ENCODE measurements at places on chromosomes 4 and X.

- DNase-seq: no peak
Observed at GRCh38 chrX:125340490-125340889, 20.8 kb downstream of the TEX13C start.

DNA sequence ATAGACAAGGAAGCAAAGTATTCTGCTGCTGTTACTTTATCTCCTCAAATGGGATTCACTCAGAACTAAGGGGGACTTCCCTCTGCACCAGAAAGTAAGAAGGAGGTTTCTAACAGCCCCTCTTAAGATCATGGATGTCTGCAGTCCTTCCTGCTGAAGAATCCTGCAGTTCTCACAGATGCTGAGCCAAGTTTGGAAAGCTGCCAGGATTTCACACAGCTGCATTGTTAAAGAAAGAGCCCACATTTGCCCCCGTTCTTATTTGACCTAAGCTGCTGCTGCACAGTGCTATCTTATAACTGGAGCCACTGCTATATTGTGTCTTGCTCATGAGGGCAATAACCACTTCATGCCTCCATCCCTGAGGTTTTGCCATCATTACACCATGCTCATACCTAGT, 81.1 kb downstream of the FAAH2 start:
- no peak for DNase-seq

- no peak for DNase-seq
Observed at GRCh38 chr4:8640816-8641215, 48.3 kb downstream of the CPZ start.

- no peak for DNase-seq
Observed at GRCh38 chr4:149741186-149741831, 74.3 kb downstream of the IQCM start.

- no peak for DNase-seq
Observed at GRCh38 chr4:73839715-73840114, 3.2 kb downstream of the CXCL6 start.

- no peak for DNase-seq
Observed at GRCh38 chrX:107669885-107670628, 41.7 kb downstream of the PRPS1 start.

GRCh38 chr4:70280567-70280966, 38.2 kb downstream of the CSN3 start:
- no peak for DNase-seq

GRCh38 chr4:12635629-12636028, 848.5 kb downstream of the RAB28 start:
- no peak for DNase-seq

DNA sequence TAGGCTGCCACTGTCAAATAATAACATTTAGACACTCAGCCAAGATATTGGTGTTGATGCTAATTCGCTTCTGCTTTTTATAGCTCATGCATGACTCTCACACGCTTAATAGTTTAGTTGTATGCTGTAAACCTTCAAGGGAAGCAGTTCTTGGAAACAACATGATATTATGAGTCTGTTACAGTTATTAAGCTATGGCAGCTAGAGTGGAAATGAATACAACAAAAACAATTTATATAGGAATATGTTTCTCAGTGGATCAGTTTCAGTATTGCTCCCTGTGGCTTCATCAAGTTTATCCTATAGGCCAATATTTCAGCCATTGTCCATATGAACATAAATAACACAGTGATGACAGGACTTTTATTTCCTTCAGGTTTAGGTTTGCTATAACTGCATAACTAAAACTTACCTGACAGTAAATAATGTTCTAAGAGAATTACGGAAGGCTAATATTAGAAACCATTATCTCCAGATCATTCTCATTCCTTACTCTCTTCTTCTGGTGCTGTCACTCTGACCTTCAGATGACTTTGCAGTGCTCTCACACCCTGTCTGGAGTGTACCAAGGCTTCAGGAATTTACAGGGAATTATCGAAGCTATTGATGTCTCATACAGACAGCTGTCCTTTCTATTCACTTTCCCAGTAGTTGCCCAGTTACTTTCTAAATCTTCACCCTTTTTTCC, 555.0 kb downstream of the ANKRD50 start:
- no peak for DNase-seq

GRCh38 chr4:126647756-126648397, 984.9 kb upstream of the INTU start:
- no peak for DNase-seq

DNA sequence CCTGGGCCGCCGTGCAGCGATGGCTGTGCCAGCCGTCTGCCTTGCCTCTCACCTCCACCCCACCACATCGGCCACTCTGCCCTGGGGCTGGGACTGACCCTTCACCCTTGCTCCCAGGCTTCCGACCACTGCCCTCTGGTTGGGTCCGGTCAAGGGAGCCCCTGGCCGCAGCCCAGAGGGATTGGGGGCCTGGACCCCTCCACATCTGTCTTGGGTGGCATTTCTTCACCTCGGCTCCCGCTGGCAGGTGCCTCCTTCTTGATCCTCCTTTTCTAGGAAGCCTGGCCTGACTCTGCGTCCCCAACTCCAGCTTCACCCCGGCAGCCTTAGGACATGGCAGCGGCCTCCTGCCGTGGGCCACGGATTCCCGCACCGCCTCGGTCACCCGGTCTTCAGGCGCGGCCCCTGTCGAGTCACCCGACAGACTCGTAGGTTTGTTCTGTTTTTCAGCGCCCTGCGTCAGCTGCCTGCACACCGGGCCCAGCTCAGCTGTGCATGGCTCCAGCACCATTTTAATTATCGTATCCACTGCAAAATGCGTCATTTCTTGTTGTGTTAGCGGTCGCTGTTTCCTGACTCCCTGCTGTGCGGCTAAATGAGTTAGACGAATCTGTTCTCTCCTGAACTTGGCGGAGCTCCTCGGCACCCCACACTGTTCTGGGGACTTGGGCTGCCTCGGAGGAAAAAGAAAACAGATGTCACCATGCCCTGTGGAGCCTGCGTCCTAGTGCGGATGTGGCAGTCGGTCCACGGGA, 124.0 kb downstream of the FAM53A start:
- no peak for DNase-seq

DNA sequence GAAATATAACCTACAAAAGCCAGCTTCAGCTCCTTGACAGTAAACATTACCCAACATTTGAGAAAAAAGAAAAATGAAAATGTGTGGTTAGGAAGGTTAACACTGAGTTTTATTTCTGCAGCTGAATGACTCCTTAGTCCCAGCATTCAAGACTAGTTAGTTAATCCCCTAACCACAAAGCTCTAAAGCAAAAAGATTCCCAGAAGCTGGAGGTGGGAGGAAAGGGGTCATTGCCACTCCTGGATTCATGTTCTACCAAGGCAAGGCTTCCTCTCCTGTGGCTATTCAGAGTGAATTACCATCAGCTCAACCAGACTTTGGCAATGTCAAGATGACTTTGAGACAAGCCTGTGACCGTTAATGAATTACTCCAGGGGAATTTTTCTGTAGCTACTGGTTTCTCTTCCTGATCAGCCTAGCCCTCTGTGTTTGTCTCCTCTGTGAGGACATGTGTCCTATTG, 63.6 kb downstream of the HADH start:
- DNase-seq: no peak

- peak; percentile 6 for DNase-seq
Observed at GRCh38 chr4:147157860-147158701, 212.4 kb upstream of the TTC29 start.

- DNase-seq: no peak
Observed at GRCh38 chr4:105666693-105667092, 41.8 kb downstream of the INTS12 start.

DNA sequence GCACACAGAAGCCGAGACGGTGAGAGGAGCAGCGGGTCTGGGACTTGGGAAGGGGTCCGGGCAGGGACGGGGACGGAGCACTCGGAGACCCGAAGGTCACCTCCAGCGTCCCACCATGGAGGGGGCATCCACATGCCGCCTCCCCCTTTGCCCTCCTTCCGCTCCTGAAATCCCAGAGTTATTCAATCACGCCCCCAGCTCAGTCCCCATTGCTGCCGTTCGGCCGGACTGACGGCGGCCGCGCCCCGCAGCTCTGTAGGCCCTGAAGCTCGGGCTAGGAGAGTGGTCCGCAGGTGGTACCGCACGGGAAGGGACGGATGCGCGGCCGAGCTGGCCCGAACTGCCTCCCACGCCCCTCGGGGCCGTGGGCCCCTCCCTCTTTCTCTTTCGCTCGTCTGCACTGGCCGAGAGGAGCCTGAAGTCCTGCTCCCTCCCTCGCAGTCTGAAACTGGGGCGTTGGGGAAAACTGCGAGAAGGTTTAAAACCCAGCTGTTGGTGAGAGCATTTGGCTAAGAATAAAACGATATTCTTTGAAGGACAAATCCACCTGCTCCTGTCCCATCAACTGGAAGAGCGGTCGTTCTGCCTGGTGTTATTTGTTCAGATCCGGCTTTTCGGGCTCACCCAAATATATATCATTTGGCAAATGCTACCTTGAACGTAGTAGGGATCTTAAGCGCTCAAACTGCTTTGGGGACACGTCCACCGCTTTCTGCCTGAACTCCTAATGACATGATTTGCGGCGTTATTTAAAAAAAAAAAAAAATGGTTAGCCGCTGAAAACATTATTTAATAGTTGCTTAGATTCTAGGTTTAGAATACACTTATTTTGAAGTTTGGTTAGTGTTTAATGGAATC, 719 bp downstream of the USO1 start:
- DNase-seq: no peak

DNA sequence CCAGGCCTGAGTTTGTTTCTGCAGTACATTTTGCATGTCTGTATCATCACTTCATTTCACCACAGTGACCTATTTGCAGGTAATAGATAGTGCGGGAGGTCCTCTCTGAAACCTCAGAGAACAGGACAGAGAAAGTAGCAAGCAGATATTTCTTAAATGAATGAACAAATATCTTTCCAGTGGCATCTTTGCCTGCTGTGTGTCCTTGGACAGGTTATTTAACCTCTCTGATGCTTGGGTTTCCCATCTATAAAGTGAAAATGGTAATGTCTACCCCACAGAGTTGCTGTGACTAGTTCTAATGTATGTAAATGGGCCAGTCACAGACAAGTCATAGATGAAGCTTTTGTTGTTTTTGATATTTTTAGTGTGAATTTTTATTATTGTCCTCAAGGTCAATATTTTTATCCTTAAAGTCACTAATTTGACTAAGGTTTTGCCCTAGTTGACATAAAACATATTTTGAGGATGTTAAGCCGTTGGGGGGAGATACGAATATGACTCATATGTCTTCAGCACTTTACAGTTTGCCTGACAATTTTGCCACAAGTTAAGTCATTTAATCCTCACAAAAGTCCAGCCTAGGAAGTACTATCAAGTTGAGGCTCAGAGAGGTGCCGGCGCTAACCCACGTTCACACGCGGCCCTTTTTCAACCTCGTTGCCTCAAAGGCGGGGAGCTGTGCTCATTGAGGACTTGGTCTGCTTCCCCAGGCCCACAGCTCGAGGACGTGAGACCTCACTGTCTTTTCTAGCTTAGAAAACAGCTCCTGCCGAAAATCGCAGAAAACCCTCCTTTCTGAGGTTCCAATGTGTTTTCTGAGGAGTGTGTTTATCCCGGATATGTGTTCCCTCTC, 126.7 kb upstream of the STX18 start:
- DNase-seq: no peak

DNA sequence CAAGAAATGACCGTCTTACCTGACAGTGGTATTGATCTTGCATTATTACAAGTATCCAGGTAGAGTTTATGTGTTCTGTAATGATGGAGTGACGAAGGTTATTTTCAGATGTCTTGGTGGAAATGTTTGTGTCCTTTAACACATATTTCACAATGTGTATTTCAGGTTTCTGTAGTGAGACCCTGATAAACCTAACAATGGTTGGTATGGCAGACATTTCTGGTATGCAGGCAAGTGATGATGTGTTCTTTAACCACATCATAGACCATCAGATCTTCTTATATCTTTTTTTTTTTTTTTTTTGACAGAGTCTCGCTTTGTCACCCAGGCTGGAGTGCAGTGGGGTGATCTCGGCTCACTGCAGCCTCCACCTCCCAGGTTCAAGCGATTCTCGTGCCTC, 14.6 kb upstream of the ATXN3L start:
- no peak for DNase-seq

DNA sequence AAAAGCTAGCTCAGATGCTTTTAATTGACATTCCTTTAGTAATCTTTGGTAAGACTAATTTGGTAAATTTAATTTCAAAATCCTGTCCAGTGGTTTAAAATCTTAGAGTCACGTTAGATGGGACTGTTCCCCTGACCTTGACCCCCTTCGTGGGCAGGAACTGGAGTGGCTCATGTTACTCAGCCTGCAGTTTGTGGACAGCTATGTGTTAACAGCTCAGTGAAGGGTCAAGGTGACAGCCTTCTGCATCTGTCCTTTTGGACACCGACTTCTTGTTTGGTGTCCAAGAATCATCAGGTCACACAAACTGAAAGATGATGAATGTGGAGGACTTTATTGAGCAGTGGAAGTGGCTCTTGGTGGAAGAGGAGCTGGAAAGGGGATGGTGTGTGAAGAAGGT, 2.9 kb downstream of the ARSF start:
- DNase-seq: no peak

DNA sequence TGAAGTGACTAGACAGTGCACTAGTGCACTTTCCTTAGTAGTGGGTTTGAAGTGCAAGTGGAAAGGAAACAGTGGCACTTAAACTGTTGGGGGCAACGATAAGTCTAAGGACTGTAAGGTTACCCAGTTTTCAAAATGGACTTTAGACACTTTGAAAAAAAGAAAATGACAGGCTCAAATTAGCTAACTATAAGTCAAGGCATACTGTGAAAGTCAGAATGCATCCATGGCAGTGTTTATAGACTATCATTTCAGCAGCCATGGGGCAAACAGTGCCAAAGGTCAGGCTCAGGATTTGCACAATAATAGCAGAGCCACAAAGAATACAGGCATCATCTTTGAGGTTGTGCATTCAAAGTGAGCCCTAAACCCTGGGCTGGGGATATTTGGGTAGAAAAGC, 104.4 kb downstream of the CXCL13 start:
- no peak for DNase-seq

GRCh38 chr4:26069218-26069617, 155.2 kb downstream of the SMIM20 start:
- DNase-seq: no peak

GRCh38 chr4:185033950-185034349, 15.7 kb downstream of the HELT start:
- no peak for DNase-seq

GRCh38 chr4:137677863-137678262, 145.6 kb upstream of the PCDH18 start:
- no peak for DNase-seq

DNA sequence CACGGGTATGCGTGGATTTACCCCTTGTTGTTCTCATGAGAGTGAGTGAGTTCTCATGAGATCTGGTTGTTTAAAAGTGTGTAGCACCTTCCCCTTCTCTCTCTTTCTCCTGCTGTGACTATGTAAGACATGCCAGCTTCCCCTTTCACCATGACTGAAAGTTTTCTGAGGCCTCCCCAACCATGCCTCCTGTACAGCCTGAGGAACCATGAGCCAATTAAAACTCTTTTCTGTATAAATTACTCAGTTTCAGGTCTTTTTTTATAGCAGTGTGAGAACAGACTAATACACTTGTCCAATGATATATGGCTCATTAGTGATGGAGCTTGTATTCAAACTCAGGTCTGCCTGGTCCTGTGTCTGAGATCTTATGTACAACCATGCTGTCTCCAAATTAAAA, 28.5 kb upstream of the RTL3 start:
- no peak for DNase-seq

GRCh38 chr4:145936997-145937901, 1.4 kb downstream of the ZNF827 start:
- DNase-seq: peak; percentile 11

Measured in cortex of kidney (tissue), 1 donor.